ENCODE measurements at places on chromosomes 3 and 15.

DNA sequence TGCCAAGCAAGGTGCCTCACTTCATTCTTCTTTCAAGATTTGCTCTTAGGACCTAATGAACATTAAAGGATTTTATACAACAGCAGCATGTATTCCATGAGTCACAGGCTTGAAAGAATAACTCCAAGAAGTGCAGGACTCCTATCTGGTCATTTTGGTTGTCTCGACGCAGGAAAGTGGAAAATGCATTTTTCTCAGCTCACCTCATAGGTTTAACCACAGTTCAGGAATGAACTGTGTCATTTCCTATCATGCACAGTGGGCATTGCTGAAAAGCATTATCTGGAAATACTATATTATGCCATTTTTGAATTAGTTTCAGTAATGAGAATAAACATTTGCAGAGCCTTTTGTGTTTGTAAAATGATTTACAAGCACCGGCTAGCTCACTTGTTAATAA, 98.7 kb upstream of the BFSP2 start:
- no peak for DNase-seq

DNA sequence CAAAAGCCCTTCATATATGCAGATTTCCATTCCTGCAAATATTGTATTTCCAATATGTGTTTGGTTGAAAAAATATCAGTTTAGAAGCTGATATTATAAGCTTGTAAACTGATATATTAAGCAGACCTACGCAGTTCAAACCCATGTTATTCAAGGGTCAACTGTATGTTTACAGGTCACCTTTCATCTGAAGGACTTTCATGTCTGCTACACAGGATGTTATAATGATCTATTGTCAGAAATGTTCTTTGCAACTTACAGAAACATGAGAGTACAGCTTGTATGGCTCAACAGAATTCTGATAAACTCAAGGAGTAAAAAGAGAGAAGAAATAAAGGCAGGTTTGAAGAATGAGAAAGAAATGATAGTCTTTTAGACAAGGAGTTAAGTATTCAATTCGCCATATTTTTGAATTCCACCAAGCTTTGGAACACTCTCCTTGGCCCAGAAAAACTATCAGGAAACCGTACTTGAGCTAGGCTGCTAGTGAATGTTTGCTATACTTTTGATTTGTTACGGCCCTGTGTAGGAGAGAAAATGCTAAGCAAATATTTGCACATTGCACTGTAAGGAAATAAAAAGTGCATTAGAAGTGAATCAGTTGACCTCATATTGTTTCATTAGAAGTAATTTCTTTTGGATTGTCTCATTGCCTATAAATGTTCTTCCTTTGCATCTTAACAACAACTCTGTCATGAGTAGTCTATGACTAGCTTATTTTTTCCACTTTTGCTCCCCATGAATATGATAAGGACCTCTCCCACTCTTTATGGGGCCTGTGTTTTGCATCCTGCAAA, 81.2 kb downstream of the NEK11 start:
- no peak for DNase-seq

DNA sequence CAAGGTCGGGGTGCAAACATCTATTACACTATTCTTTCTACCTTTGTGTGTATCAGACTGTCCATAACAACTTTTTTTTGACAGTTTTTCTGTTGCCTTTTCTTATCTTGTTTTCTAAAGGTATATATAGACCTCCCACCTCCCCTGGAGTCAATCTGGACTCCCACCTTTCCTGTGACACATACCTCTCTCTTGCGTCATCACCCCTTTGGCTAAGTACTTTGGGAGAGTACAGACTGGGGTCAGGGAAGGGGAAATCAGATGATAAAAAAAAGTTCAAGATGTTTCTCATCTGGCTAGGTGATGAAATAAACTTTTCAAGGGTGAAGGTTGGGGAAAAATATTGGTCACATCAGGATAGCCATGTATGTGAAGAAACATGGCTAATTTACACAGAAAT, 17.2 kb downstream of the TSPAN3 start:
- DNase-seq = no peak

DNA sequence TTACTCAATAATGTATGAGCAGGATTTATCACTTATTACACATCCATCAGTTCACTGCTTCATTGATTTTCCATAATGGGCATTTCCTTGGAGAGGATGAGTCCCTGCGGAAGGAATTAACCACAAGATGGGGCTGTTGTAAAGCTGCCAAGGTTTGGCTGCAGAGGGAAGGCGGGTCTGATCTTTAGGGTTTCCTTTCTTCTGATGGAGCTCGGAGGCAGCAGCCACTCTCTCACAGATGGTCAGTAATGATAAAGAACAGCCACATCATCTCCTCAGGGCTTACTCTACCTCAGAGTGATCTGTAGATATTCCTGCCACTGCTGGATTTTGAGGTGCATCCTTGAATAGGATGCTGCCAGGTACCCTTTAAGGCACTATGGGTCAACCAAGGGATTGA, 115.2 kb downstream of the USP13 start:
- DNase-seq = no peak

- DNase-seq = no peak
These were observed 12.6 kb downstream of the BFSP2 start for GRCh38 chr3:133412183-133413132.

- DNase-seq = no peak
These were observed 34.4 kb upstream of the TRH start for GRCh38 chr3:129940086-129940485.

DNA sequence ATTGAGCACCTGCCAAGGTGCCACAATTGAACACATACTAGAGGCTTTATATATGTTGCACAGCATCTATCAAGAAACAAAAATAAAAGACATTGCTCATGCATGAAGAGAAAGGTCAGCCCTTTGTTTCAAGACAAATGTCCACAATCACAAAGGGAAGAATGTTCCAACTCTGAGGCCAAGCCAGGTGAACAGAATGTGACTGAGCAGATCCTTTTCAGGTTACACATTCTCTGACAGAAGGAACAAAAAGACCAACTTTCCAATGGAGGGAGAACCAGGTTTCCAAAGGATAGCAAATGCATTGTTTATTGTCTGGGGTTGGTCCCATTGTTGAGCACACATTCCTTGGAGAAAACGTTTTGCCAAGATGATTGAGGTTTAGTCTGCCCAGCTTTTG, 50.2 kb upstream of the FAM174B start:
- DNase-seq = no peak

DNA sequence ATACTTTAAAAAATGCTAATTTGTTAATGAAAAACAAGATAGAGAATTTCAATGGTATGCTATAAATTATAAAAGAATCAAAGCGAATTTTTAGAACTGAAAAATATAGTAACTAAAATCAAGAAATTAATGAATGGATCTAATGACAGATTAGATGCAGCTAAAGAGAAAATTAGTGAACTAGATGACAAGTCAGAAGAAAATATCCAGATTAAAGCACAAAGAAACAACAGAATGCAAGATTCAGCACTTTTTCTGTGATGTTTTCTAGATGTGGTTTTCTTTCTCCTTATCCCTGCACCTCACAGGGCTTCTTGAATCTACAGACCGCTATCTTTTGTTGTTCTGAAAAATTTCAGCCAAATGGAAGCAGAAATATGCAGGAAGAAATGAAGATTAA, 54.4 kb downstream of the INO80 start:
- DNase-seq = no peak

DNA sequence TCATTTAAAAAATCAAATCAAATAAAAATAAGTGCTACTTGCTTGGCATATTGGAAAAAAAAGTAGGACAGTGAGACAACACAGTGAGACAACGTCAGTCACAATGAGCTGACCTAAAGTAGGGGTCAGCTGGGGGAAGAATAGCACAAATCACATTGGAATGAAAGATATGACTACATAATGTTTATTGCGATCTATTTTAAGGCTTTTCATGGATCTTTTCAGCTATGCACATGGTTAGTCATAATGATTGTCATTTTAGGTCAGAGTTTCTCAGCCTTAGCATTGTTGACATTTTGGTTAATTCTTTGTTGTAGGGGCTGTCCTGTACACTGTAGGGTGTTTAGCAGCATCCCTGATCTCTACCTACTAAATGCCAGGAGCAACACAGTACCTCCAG, 44.5 kb downstream of the CMSS1 start:
- no peak for DNase-seq

DNA sequence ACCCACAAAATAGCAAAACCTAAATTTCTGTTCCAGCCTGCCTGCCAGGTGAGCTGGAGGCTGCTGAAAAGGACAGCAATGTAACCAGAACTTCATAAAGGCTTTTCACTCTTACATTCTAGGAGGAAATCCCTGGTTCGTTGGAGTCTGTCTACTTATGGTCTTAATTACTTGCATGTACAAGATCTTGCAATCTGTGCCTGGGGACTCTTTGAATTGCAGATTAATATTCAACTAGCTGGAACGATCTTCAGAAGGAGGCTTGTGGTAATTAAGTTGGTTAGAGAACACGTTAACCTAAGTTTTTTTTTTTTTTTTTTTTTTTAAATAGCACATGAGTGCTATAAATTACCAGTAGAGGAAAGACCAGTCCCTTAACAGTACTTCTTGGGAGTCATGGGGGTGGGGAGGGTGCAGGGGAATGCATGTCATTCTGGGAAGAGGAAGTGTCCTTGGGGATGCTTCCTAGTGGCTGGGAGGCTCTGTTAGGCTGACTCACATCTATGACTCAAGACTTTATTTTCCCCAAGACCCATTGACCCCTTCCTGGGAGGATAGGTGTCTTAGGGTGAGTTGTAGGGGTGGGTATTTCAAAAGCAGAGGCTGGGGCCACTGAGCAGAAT, 139.8 kb downstream of the RAB11A start:
- no peak for DNase-seq

DNA sequence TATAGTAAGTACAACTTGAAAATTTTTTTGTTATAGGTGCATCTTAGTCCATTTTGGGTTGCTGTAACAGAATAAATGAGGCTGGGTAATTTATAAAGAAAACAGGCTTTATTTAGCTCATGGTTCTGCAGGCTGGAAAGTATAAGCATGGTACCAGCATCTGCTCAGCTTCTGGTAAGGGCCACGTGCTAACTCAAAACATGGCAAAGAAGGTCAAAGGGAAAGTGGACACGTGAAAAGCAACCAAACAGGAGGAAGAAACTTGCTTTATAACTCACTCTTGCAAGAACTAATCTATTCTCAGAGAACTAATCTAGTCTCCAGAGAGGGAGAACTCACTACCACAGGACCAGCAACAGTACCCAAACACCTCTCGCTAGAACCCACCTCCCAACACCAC, 9.1 kb downstream of the HDGFL3 start:
- no peak for DNase-seq

DNA sequence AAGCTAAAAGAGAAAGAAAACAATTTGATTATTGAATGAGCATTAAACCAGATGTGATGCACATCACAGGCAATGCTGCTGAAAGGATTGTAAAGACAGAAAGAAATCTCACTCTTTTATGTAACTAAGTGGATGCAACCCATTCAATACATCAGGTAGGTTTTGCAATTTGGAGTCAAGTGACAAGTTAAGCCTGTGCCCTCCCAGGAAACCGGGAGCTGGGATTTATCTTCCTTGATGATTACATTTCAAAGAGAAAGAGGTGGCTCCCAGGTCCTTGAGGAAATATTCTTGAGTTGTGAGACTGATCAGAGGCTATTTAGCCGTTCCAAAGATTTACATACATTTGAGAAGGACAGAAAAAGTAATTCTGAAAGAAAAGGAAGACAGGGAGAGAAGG, 219.0 kb upstream of the PROK2 start:
- no peak for DNase-seq

DNA sequence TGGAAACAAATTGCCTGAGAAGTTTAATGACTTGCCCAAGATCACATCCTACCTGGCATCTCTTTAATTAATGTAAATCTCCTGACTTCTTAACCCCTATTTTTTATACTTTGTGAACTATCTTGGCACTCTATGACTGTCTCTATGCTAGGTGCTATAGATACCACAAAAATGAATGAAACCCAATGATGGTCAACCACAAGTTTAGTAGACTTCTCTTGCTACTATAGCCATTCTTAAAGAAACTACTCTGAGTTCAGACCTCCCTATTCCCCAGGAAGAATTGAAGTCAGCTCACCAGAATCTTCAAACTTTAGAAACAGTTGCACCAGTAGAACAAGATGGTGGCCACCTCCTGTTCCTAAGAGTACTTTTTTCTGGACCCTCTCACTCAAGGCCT, 191.1 kb downstream of the RSL24D1 start:
- no peak for DNase-seq

DNA sequence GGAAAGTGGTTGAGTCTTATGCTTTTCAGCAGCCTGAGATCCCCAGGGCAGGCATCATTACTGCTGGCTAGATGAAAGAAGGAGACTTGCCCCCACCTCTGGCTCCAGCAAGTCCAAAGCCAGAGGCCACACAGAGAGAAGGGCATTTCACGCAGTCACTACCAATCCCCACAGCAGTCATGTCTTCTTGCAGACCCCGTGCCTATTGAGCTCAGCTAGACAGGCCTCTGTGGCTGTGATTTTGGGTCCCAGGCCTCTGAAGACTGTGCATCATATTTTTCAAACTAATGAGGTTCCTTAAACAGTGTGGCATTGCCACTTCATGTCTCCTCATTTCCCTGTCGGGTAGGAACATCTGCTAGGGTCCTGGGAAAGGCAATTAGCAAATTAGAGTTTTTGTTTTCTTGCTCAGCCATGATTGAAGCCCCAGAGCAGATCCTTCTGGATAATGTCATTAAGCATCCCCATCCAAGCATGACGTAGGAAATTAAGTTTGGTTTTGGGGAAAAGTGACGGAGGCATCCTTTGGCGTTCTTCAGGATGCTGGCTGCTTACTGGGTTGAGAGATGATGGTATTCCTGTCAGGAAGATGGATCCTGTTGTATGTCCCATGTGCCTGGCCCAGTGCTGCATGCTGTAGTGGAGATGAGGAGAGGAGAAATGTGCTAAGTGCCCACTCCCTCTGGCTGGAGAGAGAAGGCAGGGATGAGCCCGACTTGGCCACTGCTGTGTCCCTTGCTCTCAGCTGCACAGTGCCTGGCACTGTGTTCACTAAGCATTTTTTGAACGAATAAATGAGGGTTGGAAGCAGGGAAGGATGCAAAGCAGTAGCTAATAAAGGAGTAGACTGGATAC, 7.0 kb downstream of the SPSB4 start:
- no peak for DNase-seq

DNA sequence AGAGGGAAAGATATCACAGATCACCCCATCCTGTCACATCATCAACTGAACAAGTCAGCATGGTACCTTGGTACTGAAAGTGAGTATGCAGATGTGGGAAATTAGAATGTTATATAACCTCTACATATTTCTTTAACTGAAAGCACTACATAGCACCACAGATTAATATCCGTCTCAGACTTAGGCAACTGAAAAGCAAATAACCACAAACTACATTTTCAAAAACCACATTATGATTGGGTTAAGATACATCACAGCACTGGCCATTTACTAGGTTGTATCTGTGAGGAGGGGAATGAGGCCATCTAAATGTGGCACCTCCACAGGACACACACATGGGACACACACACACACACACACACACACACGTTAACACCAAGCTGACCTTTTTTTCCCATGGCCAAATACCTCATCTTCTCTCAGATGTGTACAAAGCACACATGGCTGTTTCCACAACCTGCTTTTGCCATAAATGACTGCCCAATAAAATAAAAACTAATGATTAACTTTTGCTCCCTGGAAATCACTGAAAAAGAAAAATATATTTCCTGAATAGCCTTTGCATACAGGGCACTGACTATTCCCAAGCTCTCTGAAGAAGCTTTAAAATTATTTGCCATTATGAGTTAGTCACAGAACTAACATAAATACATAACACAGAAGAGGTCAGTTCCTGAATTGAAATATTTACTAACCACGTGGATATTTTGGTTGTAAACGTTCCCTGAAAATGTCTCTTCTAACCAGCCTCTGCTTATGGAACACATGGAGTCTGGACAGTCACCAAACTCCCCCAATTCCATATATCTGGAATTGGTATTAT, 60.1 kb downstream of the SUMF1 start:
- no peak for DNase-seq
